Cerebellar nuclear complex (tissue), 1 donor: ENCODE measurements at places on chromosomes 16 and 17.
A peak's percentile ranks its signal among the peaks of the same experiment; 100 is the strongest.

- no peak for DNase-seq
These were observed 109.0 kb downstream of the USP31 start for GRCh38 chr16:23040246-23040645.

DNA sequence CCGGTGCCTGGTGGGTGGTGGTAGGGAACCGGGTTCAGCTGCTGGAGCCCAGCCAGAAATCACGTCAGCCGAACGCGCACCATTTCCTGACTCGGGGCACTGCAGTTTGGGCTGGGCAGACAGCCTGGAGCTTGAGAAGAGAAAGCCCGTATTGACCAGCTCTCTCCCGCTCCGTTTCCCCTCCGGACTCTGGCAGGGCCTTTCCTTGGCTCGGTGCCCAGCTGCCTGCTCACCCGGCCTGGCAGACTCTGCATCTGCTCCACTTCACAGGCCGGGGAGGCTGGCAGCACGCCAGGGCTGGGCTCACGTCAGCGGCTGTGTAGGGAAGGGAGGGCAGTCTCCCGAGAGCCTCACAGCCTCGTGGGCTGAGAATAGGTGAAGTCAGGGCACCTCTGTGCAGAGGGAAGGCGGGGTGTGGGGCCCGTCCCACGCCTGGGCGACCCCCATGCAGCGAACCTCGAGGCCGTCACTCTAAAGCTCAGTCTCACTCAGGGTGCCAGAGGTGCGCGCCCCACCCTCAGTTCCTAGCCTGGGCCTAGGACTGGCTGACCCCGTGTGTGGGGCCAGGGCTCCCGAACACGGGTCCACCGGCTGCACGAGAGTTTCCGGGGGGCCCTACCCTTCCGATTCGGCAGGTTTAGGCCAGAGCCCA lies 59.1 kb downstream of the OR1D5 start:
- peak; percentile 84 for DNase-seq

GRCh38 chr16:28492511-28492910 lies 637 bp upstream of the CLN3 start:
- DNase-seq: no peak

- DNase-seq: no peak
These were observed 78.1 kb upstream of the BRD7 start for GRCh38 chr16:50446861-50447260.

DNA sequence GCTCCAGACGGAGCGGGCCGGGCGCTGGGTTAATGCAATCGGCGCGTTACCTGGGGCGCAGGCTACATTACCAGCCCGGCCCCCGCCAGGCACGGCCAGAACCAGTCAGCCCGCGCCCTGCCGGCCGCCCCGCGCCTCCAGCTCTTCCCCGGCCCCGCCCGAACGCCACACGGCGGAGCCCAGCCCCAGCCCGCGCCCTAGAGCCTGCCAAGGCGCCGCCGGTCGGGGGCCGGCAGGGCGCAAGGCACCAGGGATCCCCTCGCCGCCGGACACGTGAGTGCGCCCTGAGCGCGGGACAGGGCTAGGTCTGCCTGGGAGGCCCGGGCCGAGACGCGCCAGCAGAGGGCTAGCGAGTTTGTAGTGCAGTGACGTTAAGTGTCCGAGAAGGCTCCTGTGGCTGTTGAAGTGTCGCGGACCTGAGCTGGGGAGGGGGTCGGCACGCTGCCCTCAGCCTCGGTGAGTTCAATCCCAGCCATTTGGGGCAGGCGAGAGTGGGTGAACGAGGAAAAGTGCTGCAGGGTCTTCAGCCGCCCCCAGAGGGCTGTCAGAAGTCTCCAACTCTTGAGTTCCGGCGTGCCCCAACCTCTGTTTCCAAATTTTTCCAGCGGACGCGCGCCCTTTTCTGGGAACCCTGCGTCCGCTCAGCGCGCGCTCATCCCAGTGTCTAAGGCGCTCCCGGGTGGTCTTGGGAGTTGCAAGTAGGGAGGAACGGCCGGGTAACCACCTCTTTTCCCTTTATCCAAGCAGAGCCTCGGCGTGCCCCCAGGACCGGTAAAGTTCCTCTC lies at the start of gene SLC6A2:
Gene SLC6A2 (plus strand): TSS at position 92 of the 785 bp plus-strand sequence. CDS start 707 bp downstream, outside the sequence.
- no peak for DNase-seq

DNA sequence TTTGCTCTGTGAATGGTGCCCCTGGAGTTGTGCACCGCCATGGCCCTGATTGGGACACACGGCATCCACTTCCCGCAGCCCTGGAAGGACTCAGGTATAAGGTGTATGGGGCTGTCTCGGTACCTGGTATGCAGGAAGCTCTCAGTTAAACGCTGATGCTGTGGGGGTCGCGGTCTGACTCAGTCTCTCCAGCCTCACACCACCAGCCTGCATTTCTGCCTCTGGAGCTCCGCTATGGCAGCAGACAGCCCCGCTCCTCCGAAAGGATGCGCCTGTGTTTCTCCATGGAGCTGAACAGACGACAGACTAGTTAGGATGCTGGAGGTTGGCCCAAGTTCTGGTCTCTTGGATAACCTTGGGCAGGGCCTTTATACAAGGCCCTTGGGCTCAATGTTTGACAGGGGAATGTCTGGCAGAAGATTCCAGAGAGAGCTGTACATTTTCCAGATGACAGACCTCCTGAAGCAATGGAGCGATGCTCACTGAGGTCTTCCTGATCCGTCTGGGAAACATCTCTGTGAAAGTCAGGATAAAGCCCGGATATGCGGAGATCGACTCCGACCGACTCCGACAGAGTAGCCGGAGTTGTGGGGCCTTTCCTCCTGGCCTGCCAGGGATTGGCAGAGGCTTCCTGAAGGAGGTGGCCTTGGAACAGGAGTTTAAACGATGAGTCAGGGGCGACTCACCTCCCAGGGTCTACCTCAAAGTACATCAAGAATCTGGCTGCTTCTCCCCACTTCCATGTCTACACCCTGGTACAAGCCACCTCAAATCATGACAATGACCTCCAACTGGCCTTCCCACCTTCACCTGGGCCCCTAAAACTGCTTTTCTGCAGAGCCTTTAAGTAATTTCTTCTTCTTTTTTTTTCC lies 21.9 kb upstream of the BCAR1 start:
- no peak for DNase-seq

GRCh38 chr17:28346199-28346580 lies 10.6 kb downstream of the TNFAIP1 start:
- no peak for DNase-seq

GRCh38 chr16:8801701-8802100 lies 4.1 kb downstream of the PMM2 start:
- no peak for DNase-seq

GRCh38 chr16:2242598-2242997 lies 6.4 kb downstream of the DNASE1L2 start:
- no peak for DNase-seq

DNA sequence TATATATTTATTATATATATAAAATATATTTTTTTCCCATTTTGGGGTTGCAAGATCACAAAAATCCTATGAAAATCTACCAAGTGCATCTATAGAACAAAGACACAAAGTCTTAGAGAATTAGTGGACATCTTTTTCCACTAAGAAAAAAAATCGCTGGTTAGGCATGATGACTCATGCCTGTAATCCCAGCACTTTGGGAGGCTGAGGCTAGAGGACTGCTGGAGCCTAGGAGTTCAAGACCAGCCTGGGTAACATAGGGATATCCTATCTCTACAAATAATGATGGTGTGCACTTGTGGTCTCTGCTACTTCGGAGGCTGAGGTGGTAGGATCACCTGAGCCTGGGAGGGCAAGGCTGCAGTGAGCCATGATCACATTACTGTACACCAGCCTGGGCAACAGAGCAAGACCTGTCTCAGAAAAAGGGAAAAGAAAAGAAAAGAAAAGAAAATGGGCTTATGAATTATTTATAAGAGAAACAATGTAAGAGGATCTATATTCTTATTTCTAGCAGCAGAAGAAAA lies 185.1 kb upstream of the PSMD7 start:
- no peak for DNase-seq

DNA sequence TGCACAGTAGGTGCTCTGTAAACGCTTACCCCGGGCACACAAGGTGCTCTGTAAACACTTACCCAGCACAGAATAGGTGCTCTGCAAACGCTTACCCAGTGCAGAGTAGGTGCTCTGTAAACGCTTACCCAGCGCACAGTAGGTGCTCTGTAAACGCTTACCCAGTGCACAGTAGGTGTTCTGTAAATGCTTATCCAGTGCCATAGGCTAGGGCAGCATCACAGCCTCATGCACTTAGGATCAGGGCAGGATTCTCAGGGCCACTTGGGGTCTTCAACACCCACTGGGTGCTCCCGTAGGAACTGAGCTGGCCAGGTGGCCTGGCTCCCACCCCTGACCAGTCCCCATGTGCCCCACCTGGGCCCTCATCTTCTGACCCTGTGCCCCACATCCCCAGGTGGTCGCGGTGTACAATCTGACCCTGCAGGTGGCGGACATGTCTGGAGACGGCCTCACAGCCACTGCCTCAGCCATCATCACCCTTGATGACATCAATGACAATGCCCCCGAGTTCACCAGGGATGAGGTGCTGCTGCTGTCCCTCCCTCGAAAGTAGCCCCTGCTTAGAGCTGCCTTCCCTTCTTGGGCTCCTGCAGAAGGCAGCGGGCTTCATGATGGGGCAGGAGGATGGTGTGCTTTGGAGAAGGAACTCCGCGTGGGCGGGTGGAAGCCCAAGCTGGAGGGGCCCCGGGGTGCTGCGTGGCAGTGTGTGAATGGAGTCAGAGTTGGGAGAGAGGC lies 13.1 kb downstream of the SLC22A31 start:
- no peak for DNase-seq

GRCh38 chr17:44916781-44917241 lies 1.5 kb upstream of the GFAP start:
- peak; percentile 63 for DNase-seq
